Cortex of kidney (tissue), 1 donor: ENCODE measurements at places on chromosomes 1 and 21.

GRCh38 chr1:13807209-13807608, 107.2 kb downstream of the PRDM2 start:
- no peak for DNase-seq

- DNase-seq = no peak
Measured at GRCh38 chr1:154859786-154860155, 10.3 kb downstream of the KCNN3 start.

DNA sequence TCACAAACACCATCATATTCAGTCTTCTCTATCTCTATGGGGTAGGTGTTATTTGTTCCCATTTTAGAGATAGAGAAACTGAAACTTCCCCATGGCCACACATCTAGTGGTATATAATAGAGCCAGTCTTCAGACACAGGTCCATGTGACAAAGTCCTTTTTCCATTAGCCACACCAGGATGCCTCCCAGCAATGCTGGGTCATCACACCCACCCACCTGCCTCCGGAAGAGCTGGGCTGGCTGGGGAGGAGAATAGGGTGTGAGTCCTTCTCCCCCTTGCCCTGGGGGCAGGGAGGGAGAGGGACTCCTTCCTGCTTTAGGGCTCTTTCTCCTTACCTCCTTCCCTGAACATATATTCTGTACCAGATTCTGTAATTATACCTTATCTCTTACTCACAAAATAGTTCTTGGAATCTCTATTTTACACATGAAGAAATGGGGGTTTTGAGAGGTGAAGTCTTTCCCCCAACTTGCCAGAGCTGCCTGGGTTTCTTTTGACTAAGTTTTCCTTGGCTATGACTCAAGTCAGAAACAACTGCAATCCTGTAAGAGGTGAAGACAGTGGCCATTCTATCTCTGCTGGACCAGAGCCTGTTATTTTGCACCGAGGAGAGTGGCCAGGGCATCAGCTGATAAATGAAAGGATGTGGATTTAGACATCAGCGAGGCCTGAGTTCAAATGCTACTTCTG, 30.0 kb downstream of the SOX13 start:
- DNase-seq = no peak

- DNase-seq = no peak
Measured at GRCh38 chr1:23124259-23125026, 44.2 kb downstream of the LUZP1 start.

GRCh38 chr1:170853867-170854266, 81.5 kb upstream of the MROH9 start:
- no peak for DNase-seq

GRCh38 chr1:182624577-182624976, 20.4 kb upstream of the RGS16 start:
- no peak for DNase-seq

DNA sequence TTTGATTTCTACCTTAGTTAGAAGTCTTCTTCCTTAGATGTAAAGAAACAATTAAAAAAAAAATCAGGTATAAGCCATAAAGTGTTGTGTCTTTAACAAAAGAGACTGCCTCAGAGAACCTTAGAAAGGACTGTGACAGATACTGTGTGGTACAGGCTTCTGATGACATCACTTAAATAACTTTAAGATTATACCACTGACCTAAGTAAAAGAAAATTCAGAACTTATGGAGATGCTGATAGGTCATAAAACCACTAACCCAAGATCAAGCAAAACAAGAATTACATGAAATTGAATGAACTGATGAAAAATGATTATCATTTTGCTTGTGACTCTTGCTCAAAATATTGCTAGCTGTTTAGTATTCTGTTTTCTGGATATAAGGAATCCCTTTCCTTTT, 220.8 kb downstream of the NRIP1 start:
- no peak for DNase-seq

GRCh38 chr1:198678901-198679329, 40.1 kb downstream of the PTPRC start:
- DNase-seq = no peak

GRCh38 chr21:37237764-37238163, 29.4 kb downstream of the VPS26C start:
- no peak for DNase-seq

DNA sequence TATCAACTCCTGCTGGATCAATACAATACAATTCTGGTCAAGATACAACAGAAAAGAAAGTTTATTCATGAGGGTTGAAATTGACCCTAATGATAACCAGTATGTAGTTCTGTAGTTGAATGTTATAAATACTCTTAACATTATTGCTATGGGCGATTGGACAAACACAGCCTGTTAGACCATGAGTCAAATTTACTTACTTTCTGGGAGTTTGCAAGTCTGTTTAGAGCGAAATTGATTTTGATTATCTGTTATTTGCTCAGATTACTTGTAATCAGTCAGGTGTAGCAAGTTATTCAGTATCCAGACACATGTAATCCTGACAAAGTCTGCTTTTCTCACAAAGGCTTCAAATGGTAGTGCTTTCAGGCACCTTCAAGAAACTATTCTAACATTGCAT, 216.6 kb upstream of the B3GALT2 start:
- DNase-seq = no peak

GRCh38 chr21:41500931-41501381, 7.0 kb downstream of the TMPRSS2 start:
- no peak for DNase-seq

DNA sequence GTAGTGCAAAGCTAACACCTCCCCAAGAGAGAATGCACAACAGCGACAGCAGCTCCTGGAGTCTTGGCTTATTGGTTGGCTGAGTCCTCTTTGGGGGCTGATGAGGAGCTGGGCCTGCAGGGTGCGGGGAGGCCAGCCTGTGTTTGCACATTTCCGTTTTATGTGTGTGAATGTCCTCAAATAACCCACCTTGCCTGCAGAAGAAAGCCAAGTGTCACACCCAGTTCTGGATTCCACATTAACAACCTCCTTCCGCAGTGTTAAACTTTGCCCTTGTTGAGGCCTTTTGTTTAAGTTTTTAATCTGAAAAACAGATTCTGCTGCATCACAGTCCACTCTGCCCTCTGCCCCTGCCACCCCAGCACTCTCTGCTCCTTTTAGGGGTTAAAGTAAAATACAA, 274.5 kb downstream of the TM2D1 start:
- no peak for DNase-seq

DNA sequence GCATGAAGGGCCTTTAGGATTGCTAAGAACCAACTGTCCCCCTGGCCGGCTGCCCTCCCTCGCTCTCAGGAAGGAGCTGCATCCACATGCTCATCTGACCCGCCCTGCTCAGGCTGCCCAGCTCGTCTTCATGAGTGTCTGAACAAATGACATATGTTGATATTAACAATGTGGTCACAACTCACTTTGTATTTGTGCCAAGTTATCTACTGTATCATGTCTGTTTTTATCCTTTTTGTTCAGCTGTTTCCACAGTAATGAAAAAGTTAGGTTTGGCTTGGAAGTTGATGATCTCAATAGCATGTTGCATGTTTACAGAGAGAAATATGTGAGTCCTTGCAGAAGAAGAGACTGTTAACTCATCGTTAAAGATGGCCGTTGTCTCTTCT, 75.1 kb downstream of the PHTF1 start:
- DNase-seq = no peak

GRCh38 chr1:29576510-29576909, 340.2 kb downstream of the PTPRU start:
- no peak for DNase-seq

DNA sequence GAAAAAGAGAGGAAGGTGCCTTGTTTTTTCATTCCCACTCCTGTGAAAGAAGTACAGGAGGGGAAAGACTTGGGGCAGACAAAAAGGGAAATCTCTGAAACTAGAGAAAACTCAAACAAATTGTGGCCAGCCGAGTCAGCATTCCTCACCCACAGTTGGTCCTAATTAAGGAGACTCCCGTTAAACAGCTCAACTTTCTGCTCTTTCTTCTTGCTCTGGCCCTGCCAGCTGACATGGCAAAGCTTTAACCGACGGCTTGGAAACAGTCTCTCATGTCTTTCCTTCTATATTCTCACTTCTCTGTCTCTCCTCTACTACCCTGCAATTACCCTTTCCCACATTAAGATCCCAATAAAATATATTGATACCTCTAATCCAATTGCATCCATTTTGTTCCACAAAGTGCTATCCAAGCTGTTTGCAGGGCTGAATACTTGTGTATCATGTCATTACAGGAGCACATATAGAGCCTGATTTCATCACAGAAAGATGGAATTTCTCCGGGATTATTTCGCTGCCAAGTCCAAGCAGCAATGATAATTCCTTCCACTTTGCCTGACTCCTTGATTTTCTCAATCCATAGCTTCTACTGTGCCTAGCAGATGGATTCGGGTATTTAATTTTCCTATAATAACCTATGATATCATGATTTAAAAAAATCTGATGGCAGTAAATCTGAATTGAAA, 65.4 kb upstream of the IPO9 start:
- DNase-seq = no peak

- no peak for DNase-seq
Measured at GRCh38 chr1:150005606-150006005, 4.9 kb downstream of the OTUD7B start.

GRCh38 chr1:185969524-185969991, 235.4 kb downstream of the HMCN1 start:
- DNase-seq = no peak

- DNase-seq = no peak
Measured at GRCh38 chr1:43238085-43238484, 31.7 kb upstream of the TMEM125 start.

DNA sequence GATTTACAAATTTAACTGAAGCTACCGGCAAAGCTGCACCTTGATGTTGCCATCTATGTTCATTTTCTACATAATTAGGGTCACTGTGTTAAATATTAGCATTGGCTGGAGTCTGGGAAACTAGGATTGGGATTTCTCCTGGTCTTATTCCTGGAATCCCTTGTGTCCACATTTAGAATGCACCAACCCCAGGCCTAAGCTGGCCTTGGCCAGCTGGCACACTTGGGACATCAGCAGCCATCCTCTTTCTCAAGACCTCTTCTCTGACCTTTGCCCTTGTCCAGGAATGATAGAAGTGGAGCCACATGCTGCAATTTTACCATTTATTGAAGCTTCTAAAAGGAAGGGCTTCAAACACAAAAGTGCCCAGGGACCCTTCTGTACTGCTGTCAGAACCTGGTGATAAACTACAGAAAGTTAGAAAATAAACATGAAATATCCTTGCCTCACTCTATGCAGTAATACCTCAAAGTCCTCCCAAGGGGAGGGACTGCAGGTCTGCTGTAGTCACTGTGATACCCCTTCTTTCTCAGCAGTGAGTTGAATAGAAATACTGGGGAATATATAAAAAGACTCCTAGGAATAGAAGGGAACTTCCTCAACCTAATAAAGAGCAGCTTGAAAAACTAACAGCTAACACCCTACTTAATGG, 13.7 kb upstream of the PIGC start:
- DNase-seq = no peak

DNA sequence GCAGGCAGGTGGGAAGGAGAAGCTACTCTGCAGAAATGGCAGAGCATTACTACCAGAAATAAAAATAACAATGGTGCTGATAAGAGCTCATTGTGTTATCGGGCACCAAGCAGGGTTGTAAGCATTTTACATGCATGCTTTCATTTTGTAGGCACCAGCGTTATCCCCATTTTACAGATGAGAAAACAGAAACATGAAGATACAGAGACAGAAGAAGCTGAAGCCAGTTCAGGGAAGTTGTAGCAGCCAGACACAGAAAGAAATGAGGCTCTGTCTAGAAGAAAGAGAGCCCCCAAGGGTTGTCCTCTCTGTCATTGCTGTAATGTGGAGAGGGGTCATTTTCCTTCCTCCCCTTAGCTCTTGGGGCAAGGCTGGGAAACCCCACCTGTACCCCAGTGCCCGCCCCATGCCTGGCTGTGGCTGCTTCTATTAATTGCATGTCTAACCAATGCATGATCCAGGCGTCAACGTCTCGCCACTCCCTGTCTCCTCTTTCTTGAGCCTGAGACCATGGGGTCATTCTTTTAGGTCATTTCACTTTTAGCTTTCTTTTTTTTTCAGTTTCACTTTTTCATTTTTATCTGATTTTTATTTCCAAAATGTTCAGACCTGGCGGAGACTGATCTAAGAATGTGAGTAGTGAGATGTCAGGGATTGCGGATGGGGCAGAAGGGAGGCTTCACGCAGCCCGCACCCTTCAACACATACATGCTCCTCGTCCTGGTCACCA, 6.8 kb downstream of the OLIG1 start:
- DNase-seq = no peak

GRCh38 chr1:77347646-77348045, 65.8 kb downstream of the AK5 start:
- DNase-seq = no peak

DNA sequence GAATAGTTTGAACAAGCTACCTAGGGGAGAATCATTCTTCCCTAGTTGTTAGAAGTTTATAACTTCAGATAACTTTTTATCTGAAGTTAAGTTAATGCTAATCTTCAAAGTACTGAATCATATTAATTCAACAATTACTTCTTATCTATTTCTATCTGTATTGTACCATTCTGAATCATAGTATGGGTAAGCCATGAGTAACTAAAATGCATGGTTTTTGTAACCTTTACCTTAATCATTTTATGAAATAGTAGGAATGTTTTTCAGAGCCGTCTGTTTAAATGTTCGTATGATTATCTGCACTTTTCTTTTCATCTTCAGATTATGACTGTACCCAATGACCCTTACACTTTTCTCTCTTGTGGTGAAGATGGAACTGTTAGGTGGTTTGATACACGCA, 50.3 kb upstream of the MPC2 start:
- no peak for DNase-seq

- no peak for DNase-seq
Measured at GRCh38 chr1:226993814-226994585, 53.9 kb downstream of the COQ8A start.

DNA sequence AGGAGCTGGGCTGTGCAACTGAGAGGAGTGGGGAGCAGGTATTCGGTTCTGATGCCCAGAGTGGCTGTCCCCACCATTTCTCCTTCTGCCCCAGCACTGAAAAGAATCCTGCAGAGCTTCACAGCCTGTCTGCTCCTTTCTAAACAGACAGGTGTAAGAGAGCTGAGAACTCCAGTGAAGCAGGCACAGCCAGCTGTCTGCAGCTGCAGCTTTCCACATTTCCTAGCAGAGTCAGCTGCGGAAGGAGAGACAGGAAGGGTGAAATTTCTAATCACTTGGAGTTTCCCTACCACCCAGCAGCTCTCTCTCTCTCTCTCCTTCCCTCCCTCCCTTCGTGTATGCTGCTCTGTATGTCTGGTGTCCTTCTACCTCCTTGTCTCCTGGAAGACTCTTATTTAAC, 40.5 kb upstream of the GJB5 start:
- DNase-seq = no peak

DNA sequence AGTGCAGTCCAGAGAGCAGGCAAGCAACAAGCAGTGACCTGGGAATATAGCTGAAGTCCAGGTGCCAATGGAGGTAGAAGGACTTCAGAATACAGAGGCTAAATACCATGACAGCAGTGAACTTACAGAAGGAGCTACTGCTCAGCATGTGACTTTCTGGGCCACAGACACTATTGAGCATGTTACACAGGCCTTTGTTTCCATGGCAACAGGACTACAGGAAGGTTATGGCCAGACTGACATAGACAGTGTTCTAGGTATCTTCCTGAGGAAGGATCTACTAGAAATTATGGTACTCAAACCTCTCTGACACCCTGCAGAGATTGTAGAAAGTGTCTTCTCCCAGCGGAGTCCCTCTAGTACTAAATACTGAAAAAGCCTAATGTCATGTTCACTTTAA, 11.0 kb downstream of the OR2M5 start:
- DNase-seq = no peak
